ENCODE measurements at places on chromosomes 2 and 18. TPM values are rescaled to one million over a fixed set of nuclear protein-coding genes. Genes with fewer than 3 reads are reported as not detected.

The RALBP1 gene
- total RNA-seq = 54.2 TPM

The MEP1B gene
- not detected for total RNA-seq

The PTPRN gene
- total RNA-seq = not detected

The HOXD9 gene
- total RNA-seq = not detected

The RBM44 gene
- 7.1 TPM for total RNA-seq

The GBX2 gene
- total RNA-seq = not detected

The ANKRD30B gene
- not detected for total RNA-seq

The RAMP1 gene
- 246 TPM for total RNA-seq

The RSAD2 gene
- 11.8 TPM for total RNA-seq

The THSD7B gene
- total RNA-seq = 0.95 TPM

The MOGAT1 gene
- not detected for total RNA-seq

The ERFE gene
- 1.5 TPM for total RNA-seq

The TUBA4B gene
- not detected for total RNA-seq

The ZRANB3 gene
- total RNA-seq = 3.2 TPM

The UBE2E3 gene
- total RNA-seq = 49.7 TPM

The KCNS3 gene
- total RNA-seq = 30.3 TPM

The ALLC gene
- 1.1 TPM for total RNA-seq

The MSTN gene
- 0.27 TPM for total RNA-seq

The CHRNG gene
- not detected for total RNA-seq

The UGT1A1 gene
- total RNA-seq = not detected

The ACTG2 gene
- total RNA-seq = 325 TPM

The TMEM17 gene
- 2.7 TPM for total RNA-seq

The NOSTRIN gene
- 18.3 TPM for total RNA-seq

The CCDC74A gene
- total RNA-seq = 13.9 TPM

The FAM124B gene
- 4.0 TPM for total RNA-seq

The CD226 gene
- total RNA-seq = 3.7 TPM

The HOXD11 gene
- total RNA-seq = not detected

The ATOH8 gene
- total RNA-seq = 207 TPM

The EGR4 gene
- total RNA-seq = not detected

The UGT1A4 gene
- total RNA-seq = not detected

The SLC5A7 gene
- 0.14 TPM for total RNA-seq

The WIPF1 gene
- total RNA-seq = 50.4 TPM

The TMEM37 gene
- total RNA-seq = 12.3 TPM
